Frontal cortex (tissue), 4 donors: ENCODE measurements at places on chromosomes 1 and 21. TPM values are rescaled to one million over a fixed set of nuclear protein-coding genes. Genes with fewer than 3 reads are reported as not detected.

Gene OPRD1
- total RNA-seq: 0.82 TPM

DNA sequence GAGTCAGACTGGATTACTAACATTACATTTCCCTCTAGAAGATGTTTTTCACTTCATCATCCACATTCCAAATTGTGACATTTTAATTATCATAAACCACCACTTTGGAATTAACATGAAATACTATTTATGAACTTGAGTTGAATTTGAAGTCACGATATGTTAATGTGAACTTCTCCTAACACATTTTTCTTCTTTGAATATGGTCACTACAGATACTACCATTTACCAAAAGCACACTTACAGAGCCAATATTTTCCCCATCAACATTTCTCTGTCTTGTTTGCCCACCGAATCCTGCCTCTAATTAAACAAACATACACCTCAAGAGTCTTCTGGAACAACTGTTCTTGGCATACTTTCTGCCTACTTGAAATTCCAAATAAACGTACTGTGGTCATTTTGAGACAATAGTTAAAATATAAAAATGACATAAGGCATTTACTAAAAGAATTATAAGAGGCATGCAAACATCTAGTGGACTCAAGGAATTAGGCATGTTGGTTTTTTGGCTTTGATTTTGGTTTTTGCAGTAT, 177.4 kb downstream of the AKT3 start:
- DNase-seq: no peak

DNA sequence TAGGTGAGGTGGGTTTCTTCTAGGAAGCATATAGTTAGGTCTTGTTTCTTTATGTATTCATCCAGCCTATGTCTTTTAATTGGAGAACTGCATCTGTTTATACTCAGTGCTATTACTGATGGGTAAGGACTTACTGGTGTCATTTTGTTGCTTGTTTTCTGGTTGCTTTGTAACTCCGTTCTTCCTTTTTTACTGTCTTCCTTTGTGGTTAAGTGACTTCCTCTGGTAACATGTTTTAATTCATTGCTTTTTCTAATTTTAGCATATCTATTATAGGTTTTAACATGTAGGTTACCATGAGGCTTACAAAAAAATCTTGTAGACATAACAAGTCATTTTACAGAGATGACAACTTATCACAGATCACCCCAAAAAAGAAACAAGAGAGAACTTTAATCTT, 160.8 kb downstream of the VAV3 start:
- no peak for DNase-seq

DNA sequence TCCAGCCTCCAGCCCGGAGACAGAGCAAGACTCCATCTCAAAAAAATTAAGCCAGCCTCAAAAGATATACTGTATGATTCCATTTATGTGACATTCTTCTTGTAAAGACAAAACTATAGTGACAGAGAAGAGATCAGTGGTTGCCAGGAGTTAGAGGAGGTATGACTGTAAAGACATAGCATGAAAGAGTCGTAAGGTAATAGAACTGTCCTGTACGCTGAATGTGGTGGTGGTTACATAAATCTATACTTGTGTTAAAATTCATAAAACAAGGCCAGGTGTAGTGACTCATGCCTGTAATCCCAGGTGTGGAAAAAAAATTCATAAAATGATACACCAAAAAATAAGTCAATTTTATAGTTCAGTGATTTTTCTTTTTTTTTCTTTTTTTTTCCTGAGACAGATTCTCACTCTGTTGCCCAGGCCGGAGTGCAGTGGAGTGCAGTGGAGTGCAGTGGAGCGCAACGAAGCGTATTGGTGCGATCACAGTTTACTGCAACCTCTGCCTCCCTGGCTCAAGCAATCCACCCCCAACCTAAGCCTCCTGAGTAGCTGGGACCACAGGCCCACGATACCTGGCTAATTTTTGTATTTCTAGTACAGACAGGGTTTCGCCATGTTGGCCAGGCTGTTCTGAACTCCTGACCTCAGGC, 84.9 kb upstream of the CXADR start:
- no peak for DNase-seq

GRCh38 chr1:170987424-170987823, 52.1 kb downstream of the MROH9 start:
- no peak for DNase-seq

GRCh38 chr21:32826329-32827167, 55.0 kb upstream of the PAXBP1 start:
- DNase-seq: peak; percentile 56

GRCh38 chr1:233252441-233252840, 43.1 kb downstream of the PCNX2 start:
- DNase-seq: no peak

DNA sequence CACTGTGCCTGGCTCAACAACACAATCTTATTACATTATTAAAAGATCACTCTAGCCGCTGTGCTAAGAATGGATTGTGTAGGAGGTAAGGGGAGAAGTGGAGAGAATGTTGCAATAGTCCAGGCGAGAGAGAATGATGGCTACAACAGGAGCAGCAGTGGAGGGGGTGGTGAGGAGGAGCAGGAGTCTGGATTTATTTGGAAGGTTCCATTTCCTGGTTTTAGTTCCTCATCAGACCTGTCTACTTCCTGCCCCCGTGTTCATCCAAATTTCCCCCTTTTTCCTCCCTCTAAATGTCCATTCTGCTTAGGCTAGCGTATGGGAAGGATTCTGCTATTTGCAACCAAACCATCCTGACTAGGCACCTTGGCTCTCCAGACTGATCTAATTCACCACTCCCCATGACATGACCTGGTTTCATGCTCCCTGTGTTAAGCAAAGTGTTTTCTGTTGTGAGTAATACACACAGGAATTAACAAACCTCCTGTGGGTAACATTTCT, 35.1 kb upstream of the EYA3 start:
- no peak for DNase-seq

DNA sequence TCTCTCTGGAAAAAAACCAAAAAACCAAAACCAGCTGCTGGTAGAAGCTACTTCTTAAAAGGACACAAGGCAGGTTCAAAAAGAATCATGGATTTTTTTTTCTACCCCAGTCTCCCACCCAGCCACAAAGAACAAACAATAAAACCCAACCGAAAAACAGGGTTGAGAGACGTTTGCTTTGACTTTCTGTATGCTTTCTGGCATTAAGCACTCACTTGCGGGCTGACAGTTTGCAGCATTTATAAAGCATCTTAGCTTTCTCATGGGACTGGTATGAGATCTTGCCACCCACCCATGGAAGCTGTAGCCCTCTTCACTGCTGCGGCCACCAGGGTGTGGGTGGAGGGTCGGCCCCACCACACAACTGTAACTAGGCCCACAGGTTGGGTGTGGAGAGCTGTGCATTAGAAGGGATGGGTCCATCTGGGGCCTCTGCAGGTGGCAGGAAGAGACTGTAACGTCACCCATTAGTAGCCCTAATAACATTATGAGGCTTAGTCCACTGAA, 165.7 kb downstream of the RHOU start:
- no peak for DNase-seq
